ENCODE measurements at places on chromosomes 4 and X.
A peak's percentile ranks its signal among the peaks of the same experiment; 100 is the strongest.

- DNase-seq, result no peak
Observed at GRCh38 chrX:136896121-136896914, 15.8 kb upstream of the RBMX start.

DNA sequence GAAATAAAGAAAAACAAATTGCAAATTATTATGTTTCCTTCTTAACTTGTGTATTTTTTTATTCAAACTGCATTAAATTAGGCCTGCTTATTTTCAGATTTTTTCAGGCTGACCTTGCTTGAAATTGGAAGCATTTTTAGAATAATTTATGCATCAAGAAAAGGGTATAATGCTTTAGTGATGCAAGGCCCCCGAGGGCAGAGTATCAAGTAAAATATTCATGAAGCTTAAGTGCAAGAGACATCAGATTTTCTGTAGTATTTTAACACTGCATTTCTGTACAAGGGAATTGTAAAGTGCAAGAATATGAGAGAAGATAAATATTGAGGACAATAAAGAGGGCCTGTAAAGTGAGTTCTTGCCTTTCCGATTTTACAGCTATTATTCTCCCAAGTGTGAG, 485.8 kb upstream of the ATOH1 start:
- DNase-seq, result no peak

GRCh38 chr4:163590103-163590502, 95.6 kb downstream of the TMA16 start:
- DNase-seq, result no peak

DNA sequence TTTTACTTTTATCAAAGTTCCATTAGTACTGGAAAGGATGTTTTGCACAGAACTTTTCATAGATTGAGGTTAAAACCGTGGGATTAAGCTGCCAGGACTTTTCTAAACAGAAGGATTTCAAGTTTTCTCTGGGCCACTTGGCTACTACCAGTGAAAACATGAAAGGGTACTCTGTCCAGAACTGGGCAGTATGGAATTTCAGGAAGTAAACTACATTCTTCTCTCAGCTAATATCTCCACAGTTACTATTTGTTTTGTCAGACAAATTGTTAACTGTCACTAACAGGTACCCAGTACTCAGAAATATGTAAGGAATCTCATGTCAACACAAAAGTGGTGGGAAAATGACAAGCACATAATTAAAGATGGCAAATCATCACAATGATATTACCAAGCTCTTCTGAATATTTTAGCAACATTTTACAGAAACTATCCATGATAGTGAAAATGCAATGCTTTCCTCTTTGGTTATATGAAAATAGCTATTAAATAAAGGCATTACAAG, 454.4 kb downstream of the C4orf33 start:
- no peak for DNase-seq

DNA sequence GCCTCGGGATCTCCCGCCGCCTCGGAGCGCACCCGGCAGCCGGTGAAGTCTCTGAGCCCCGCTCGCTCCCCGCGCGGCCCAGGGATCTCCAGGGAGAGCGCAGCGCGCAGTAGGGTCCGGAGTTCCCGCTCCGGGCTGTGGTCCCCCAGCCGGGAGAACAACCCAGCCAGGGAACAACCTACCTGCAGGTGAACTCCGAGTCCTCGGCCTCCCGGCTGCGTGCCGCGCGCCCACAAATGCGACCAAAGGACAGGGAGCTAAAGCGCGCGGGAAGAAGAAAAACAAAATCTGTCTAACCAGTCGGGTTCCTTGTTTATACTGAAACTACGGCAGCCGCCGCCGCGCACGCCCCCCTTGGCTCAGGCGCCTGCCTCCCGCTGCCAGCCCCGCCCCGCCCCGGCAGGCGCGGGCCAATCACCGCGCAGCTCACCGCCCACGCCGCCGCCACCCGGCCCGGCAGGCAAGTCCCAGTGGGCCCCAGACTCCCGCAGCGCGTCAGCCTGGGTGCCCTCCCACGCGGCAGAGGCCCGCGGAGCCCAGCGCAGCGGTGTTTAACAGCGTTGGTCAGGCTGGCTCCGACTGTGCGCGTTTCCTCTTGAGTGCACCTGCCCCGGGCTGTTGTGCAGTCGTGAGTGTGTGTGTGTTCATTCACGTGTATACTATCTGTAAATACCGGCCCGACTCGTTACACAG, at the start of gene RASGEF1B:
Gene RASGEF1B (minus strand): TSS at position 320 of the 693 bp plus-strand sequence. CDS start 12,399 bp downstream, outside the sequence.
- DNase-seq, result peak; percentile 89
